Keratinocyte (primary cell): ENCODE measurements at places on chromosomes 7 and 10. TPM values are rescaled to one million over a fixed set of nuclear protein-coding genes. Genes with fewer than 3 reads are reported as not detected.
A peak's percentile ranks its signal among the peaks of the same experiment; 100 is the strongest.

GRCh38 chr7:36916619-36917018, 192.3 kb upstream of the AOAH start:
- no peak for DNase-seq

DNA sequence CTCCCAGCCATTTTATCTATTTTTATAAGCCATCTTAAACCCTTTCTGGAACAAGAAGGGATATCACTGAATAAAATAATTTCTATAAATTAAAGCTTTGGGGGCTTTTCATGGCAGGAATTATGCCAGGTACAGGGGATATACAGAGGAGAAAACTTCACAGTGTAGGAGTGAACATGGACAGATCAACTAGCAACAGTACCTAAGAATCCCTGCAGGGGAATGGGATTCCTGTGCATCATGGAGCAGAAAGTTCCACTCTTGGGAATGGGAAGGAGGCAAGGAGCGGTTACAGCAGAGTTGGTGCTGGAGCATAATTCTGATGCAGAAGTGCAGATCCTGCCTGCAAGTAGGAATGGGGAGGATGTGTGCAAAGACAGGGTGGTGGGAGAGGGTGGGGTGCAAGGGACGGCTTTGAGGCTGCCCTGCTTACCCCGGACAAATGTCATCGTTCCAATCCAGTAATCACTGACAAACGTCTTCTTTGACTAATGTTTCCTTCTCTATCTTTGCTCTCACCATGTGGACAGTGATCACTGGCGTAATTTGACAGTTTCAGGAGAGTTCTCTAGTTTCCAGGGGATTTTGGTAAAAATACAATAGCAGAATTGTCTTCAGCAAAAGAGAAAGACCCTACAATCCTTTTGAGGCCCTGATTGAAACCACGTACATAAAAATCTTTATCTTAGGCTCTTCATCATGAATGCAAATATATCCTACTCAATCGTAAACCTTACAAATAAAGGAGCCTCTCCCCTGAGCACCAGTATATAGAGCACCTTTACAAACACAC, 196.7 kb downstream of the HECW1 start:
- DNase-seq: no peak

DNA sequence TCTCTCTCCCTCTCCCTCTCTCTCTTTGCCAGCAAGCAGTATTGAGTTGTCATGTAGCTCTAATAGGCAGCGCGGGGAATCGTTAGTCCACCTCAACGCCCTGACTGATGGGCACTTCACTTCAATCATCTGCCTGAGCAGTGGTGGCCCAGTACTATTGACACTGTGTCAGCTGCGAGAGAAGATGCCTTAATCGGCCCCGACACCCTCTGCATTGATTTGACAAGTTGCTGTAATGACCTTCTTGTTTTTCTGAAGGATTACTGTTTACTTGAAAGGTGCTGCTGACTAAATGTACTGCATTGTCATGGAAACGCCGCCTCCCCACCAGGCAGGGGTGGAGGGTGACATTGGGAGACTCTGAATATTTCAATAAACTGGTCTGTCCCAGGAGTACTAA, 913.8 kb downstream of the KCNMA1 start:
- DNase-seq: no peak

DNA sequence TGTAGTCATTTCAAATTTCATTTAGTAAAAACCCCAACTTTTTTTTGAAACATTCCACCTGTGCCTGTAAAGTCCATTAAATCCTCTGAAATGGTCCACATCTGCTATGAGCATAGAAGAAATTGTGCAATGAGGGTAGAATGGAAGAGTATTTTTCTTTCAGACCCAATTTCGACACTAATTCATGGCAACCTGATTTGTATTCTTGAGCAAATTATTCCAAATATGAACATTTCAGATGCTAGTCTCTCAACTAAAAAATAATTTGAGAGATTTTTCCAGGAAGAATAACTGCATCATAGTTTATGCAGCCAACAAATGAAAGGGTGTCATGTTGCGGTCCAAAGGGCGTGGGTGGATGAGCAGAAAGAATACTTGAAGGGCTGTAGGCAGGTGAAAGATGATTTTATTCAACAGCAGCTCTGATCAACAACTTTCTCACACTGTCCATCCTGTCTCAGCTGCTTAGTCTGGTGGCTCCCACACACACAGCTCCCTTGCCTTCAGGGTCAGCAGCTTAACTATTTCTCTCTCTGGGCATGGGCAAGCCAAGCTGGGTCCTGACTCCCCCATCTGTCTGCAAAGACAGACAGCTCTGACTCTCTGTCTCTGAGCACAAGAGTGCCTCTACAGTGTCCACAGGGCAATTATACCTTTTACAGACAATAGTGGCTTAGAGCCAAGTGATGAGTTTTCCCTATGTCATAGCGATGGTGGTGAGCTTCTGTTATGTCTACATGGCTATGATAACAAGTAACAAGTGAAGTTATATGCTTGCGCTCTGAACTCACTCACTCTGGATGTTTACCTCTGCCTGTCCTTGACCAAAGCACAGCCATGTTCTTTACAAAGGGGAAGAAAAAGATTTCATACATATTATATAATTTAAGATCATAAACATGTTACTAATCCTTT, 11.5 kb downstream of the STEAP2 start:
- DNase-seq: no peak

GRCh38 chr10:72088889-72089575, 681 bp upstream of the SPOCK2 start:
- DNase-seq: no peak

DNA sequence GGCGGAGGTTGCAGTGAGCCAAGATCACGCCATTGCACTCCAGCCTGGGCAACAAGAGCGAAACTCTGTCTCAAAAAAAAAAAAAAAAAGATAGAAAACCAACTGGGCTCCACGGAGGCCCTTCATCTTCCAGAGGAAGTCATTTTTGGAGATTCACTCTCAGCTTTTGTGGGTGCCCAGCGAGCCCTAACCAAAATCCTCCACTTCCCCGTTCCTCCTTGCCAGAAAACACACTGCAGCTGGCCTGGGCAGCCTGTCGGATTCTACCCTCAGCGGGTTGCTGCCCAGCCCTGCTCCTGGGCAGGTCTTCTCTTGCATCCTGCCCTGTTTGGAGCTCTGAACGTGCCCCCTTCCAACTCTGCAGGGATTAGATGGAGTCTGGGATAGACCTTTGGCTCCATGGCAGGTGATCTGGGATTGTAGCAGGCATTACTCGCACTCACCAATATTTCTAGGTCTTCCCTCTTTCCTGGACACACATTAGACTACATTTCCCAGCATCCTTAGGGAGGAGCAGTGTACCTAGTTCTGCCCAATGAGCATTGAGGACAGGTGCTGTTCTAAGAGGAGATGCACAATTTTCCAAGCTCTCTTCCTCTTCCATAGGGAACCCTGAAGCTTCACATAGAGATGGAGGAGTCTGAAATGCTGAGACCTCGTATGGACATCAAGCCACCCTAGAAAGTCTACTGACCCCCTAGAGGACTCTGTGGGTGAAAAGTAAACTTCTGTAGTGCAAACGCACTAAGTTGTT, 4.6 kb downstream of the GRID2IP start:
- DNase-seq: no peak

DNA sequence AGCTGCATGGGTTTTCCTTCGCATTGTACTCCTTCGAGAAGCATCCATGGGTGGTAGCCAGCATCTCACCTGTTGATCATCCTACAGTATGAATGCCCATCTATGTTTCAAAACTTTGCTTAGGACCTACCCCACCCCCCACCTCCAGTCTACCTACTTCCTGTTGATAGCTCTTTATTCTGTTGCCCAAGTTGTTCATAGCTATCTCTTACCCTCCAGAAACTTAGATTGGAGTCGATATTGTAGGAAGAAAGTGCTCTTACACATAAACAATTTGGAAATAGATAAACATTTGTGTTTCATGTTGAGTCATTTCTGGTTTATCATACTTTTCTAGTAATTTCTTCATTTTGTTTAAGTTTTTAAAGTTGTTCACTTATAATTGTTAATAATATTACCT, 90.1 kb downstream of the FAS start:
- DNase-seq: no peak

GRCh38 chr7:138127996-138128395, 51.7 kb downstream of the AKR1D1 start:
- no peak for DNase-seq

- no peak for DNase-seq
These were observed 10.7 kb upstream of the SFMBT2 start for GRCh38 chr10:7421526-7421925.

- no peak for DNase-seq
These were observed 160.7 kb upstream of the ZNF32 start for GRCh38 chr10:43809211-43809930.

DNA sequence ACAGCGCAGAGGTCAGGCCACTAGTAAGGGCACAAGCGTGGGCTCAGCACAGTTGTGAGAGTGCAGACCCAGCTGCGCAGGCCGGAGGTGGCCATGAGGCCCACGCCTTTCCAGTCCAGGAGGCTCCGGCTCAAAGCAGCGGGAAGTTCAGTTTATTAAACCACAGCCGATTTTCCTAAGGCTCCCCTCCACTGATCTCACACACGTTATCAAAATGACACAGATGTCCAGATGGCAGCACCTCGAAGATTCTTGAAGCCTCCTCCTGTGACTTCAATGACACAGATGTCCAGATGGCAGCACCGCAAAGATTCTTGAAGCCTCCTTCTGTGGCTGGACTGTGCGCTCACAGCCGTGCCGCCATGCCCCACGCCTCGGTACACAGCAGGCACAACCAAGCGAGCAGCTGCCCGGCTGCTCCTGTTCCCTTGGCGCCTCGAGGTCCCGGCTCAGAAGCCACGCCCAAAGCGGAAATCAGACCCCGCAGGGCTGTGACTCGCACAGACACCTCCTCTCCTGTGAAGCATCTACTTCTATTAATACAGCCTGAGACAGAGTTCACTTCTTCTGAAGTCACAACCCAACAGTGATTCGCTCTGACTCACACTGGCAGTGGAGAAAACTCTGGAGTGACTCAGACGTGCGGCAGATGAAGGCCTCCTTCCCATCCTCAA, 122.7 kb downstream of the MAD1L1 start:
- DNase-seq: peak; percentile 86

DNA sequence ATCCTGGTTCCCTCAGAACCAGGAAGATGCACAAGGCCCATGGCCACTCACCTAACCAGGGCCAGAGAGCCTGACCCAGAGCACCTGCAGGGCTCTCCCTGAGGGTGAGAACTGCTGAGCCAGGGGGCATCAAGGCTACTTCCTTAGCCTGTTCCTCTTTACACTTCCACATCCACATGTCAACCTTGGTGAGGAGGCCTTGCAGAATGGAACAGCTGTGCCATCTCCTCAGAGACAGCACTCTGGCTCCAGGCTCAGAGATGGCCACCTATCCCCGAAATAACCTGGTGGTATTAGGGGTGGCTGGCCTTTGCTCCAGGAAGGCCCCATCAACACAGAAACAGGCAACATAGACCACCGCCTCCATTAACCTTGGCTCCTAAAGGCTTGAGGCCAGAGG, 473.0 kb downstream of the RPS24 start:
- no peak for DNase-seq

DNA sequence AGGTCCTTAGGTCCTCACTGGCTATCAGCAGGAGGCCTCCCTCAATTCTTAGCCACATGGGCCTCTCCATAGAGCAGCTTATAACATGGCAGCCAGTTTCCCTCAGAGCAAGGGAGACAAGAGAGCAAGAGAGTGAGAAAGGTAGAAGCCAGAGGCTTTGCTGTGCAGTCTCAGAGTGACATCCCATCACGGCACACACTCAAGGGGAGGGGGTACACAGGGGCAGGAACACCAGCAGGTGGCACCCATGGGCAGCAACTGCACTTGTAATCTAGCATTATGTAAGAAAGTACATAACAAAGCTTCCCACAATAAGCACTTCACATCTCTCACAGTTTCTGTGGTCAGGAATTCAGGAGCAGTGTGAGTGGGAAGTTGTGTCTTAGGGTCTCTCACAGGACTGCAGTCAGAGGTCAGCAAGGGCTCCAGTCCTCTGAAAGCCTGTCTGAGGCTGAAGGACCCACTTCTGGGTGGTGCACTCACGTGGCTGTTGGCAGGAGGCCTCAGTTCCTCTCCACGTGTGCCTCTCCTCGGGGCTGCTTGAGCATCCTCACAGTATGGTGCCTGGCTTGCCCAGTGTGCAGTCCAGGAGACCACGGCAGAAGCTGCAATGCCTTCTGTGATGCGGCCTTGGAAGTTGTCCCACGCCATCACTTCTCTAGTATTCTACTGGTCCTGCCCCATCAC, 159.4 kb downstream of the OAT start:
- no peak for DNase-seq

GRCh38 chr7:83439026-83439425, 209.9 kb downstream of the SEMA3E start:
- no peak for DNase-seq

DNA sequence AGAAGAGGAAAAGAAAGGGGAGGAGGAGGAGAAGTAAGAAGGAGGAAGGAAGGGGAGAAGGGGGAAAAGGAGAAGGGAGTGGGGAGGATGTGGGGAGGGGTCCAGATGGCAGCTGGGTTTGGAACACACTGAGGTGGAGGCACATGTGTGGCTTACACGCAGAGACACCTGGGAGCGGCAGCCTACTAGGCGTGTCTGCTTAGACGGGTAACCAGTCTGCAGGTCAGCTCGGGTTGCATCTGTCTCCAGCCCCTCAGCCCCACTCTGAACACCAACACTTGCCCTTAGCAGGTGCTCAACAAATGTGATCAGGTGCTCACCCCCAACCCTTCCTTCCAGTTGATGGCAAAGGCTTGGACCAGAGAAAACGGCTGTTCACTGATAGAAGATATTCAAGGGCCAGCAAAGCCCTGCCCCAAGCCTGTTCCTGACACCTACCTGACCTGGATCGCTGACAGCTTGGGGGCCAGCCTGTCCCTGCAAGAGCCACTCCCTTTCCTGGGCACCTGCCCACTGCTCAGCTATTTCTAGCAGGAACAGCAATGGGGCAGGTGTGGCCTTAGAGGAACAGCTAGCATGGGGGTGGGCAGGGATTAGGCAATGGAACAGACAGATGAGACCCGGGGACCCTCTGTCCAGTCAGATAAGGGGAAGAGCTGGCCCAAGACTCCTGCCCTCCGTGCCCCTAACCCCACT, 70.5 kb downstream of the SH3PXD2A start:
- no peak for DNase-seq

DNA sequence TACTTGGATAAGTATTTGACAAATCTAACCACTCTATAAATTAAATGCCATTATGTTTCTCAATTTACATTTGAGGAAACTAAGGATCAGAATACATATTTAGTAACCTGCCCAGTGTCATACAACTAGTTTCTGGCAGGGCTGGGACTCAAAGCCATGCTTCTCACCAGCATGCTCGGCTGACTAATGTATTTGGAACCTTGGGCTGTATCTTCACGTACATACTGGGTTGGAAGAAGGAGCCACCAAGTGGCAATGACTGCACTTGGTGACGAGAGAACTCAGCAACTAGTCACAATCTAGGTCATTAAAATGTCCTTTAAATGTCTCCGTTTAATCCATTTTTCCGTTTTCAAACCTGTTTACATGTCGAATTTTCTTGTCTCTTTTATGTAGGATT, 42.9 kb downstream of the CHRM2 start:
- DNase-seq: no peak

- DNase-seq: peak; percentile 81
These were observed 54.0 kb upstream of the RPA3 start for GRCh38 chr7:7772397-7772821.

Gene SPDYE16
- not detected in 3 replicates for polyA plus RNA-seq

Gene FFAR4
- not detected in 3 replicates for polyA plus RNA-seq

Gene GRM3
- polyA plus RNA-seq: not detected in 3 replicates

Gene SFRP4
- polyA plus RNA-seq: not detected in 3 replicates

Gene ZNF138
- polyA plus RNA-seq: 2.9 to 6.3 TPM (median 5.2 TPM) in 3 replicates

Gene CFAP70
- polyA plus RNA-seq: 0.60 to 4.4 TPM (median 2.1 TPM) in 3 replicates

Gene STN1
- polyA plus RNA-seq: 29.0 to 32.5 TPM (median 30.5 TPM) in 3 replicates

Gene OR2A12
- not detected in 3 replicates for polyA plus RNA-seq

Gene TMEM139
- polyA plus RNA-seq: 20.9 to 25.1 TPM (median 22.3 TPM) in 3 replicates
